CMK (cell line): ENCODE measurements at places on chromosomes 1 and 21.

- DNase-seq = no peak
These were observed 210.8 kb upstream of the C1orf174 start for GRCh38 chr1:4110888-4111287.

DNA sequence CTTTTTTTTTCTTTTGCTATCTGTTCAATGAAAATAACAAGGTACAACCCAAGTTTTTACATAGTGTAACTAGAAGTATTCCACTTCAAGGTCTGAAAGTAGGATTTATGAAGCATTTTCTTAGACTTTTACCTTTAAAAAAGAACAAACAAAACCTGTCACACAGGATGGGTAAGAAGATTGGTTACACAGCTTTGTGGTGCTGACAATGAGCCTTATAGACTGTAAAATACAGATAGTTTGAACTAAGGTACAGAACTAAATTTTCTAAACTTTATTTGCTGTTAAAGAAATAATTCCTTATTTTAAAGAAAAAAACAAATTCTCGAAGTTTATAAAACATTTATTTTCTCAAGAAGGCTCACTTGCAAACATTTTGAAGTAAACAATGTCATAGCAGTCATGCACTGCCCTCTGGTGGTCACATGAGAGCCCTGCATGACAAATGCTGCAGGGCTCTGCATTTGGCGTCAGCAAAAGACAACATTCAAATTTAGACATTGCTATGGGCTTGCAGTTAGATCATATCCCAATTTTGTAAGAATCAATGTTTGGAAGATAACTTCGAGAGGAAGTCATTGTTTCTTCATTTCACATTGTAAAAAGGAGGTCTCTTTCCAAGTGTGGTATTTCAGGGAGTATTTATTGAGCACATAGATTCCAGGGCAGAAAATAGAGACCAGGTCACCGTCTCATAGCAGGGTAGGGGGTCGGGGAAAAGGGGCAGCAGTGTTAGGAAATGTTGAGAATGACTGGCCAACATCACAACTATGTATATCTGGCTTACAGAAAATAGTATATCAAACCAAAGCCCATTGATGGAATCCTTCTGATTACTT lies 115.3 kb upstream of the FMN2 start:
- peak; percentile 21 for DNase-seq

- DNase-seq = no peak
These were observed 1.9 kb downstream of the ANKRD34A start for GRCh38 chr1:145962157-145963102.

DNA sequence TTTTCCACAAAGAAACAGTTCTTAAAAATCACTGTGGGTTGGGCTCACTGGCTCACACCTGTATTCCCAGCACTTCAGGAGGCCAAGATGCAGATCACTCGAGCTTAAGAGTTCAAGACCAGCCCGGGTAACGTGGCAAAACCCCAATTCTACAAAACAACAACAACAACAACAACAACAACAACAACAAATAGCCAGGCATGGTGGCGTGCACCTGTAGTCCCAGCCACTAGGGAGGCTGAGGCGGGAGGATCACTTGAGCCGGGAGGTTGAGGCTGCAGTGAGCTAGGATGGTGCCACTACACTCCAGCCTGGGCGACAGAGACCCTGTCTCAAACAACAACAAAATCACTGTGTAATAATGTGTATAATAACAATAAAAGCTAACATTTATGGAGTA lies 40.8 kb downstream of the CDCP2 start:
- no peak for DNase-seq

- peak; percentile 35 for DNase-seq
These were observed 1.1 kb upstream of the COQ8A start for GRCh38 chr1:226938903-226939437.

DNA sequence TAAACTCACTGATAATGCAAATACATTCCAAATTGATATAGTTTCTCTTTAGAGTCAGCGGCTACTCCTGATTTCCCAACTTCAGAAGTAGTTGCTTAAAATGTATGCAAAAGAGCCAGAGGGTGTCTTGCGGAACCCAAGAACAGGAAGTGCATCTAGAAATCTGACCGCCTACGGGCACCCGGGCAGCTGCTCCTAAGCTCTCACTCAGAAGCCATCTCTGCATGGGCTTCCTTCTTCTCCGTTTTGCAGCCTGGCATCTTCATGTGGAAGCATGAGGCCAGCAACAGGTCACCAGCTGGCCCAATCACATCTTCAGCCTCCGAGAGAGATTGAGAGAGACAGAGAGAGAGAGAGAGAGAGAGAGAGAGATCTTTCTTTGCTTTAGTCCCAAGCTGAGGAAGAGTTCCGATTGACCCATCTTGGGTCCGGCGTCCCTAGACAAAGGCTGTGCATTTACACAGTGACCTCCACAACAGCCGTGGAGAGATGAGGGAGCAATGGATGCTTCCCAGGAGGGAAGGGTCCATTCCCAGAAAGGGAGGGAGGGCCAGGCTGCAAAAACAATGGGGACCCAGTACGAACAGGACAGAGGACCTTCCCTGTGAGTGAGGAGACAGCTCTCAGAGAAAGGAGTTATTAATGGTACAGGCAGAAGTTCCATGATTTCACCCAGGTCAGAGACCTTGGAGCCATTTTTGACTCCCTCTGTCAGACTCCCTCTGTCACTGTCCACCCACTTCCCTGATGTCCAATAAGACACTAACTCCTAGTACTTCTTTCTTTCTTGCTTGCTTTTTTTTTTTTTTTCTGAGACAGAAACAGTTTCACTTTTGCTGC lies 28.2 kb upstream of the SLC30A1 start:
- DNase-seq = no peak

- no peak for DNase-seq
These were observed 7.2 kb upstream of the COL6A1 start for GRCh38 chr21:45974073-45975019.

DNA sequence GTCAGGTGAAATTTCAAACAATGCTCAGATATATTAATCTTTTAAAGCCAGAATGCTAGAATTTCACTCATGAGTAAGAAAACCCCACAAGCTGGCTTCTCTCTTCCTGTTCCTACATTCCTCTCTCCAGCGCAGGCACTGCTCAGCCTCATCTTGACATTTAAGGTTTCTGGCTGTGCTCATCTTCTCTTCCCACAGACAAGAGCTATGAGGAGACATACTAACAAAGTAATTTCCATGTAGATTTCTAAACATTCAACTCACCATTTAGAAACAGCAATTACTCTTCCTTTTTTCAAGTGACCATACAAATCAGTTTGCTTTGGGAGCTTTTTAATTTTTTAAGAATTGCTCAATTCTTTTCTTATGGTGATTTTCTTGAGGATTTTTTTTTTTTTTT lies 7.8 kb upstream of the LRRC8D start:
- no peak for DNase-seq

DNA sequence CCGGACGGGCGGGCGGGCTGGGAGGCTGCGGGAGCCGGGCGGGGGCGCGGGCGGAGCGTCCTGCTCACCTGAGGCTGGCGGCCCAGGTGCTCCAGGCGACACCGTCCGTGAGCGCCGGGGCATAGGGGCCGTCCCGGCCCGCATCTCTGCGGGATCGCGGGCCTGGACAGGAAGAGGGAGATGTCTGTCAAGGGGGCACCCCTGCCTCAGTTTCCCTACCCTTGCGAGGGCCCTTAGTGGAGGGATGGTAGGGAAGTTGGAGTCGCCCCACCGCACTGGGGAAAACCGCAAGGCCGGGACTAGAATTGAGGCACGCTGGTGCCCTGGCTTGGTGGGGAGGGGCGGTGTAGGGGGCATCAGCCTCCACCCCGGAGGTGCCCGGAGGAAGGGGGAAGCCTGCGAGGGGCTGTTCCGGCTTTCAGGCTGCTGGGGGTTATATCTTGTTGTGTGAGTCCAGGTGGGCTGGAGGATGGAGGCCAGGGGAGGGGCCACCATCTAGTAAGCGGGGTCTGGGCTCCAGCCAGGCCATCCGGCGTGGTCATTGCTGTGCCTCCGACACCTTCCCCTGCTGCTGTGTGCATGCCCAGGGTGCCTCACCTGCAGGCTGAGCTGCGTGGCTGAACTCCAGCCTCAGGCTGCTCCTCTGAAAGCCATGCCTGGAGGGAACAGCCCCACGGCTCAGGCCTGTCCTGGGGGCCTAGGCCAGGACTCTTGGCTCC lies 580 bp downstream of the VWA1 start:
- DNase-seq = no peak

DNA sequence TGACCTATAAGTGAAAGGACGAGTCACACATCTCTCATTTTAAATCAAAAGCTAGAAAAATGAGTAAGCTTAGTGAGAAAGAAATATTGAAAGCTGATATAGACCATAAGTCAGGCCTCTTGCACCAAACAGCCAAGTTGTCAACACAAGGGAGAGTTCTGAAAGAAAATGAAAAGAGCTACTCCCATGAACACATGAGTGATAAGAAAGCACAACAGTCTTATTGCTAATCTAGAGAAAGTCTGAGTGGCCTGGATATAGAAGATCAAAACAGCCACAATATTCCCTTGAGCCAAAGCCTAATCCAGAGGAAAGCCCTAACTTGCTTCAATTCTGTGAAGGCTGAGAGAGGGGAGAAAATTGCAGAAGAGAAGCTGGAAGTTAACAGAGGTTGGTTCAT lies 175.0 kb downstream of the SMYD3 start:
- DNase-seq = no peak

GRCh38 chr1:184101571-184101970 lies 50.0 kb downstream of the TSEN15 start:
- peak; percentile 25 for DNase-seq

DNA sequence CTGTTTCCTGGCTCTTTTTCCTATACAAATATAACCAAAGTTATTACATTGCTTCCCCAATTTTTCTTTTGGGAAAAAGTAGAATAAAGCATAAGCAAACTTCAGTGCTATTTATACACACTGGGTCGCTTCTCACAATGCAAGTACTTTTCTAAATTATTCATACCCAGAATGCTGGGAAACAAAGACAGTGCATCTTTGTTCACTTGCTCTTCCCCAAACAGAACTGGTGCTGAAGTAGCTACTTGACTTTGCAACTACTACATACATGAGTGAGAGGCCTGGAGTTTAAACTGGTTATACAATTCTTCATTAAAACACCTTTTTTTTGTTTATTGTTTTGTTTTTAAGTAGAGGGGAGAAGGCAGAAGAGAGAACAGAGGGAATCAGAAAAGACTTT lies 40.2 kb downstream of the STX6 start:
- DNase-seq = no peak

- DNase-seq = no peak
These were observed 41.3 kb upstream of the DMBX1 start for GRCh38 chr1:46448109-46448911.

GRCh38 chr1:97159342-97159741 lies 437.8 kb downstream of the PTBP2 start:
- DNase-seq = no peak

- DNase-seq = no peak
These were observed 36.2 kb downstream of the GORAB start for GRCh38 chr1:170568197-170568596.

DNA sequence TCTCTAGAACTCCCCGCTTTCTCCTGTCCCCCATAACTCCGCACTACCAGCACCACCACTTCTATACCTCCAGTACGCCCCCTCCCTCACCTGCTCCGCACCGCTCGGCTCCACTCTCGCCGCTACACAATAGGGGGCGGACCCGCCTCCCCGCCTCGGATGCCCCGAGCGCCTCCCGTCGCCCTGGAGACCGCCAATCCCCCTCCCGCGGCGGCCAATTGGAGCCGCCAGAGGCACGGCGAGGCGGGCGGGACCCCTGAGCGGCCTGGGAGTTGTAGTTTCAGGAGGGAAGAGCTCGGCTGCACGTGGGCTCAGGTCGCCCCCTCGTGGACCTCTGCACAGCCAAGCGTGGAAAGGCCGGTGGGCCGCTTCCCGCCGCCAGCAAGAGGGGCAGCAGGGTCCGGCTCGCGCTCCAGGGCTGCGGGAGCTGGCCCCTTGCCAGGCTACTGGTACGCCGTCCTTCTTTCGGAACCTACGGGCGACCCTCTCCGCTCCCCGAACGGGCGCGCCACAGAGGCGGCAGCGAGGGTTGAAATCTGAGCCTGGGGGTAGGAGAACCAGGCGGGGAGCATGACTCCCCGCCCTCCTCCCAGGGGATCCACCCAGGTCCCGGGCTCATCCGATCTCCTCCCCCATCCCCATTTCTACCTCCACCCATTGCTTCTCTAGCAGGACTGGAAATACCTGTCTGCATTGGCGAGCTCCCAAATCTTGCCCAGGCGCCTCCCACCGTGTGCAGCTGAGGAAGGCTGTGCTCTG lies at the start of gene IGSF9:
IGSF9 (minus strand) TSS at position 131 of the 759 bp plus-strand sequence. CDS start 2,159 bp downstream, outside the sequence.
- no peak for DNase-seq

DNA sequence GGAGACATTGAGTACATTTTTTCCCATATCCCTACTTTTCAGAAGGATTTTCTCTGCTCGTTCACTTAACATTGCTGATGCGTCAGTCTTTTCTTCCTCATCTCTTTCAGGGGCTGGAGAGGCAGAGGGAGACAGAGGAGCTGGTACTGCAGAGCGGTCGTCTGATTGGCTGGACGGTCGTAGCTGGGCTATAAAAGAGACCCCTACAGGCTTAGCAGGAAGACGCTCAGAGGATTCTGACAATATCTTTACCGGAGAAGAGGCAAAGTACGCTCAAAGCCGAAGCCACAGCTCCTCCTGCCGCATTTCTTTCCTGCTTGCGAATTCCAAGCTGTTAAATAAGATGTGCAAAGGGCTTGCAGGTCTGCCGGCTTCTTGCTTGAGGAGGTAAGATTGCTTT lies at the start of gene RGS4:
RGS4 (plus strand) TSS at position 220 of the 400 bp plus-strand sequence; CDS start at position 344, 124 bp downstream.
- DNase-seq = no peak

DNA sequence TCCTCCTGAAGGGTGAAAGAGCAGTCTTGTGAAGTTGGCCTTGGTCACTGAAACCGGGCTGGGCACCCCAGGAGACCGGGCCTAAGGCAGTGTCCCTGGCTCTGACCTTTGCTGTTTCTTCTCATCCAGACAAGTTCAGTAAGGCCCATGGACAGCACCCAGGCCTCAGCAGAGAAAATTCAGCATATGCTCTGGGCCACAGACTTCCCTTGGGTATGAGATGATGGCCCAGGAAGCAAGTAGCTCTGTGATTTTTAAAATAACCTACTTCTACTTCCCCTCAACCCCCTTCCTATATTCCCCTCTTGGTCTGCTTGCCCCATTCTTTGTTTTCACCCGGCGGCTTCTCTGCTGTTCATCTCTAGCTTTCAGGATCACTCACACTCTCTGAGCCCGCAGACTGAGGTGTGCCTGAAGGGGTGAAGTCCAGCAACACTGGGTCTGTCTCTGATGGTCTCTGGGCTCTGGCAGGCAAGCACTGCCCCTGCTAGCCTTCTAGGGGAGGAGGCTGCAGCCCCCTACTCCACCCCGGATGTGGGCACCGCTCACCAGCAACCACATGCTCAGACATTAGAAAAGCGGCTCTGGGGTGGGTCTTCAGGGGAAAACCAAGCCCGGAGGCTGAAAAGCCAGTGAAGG lies 2.9 kb upstream of the GPR25 start:
- no peak for DNase-seq

- no peak for DNase-seq
These were observed 724 bp upstream of the NEK2 start for GRCh38 chr1:211676106-211676583.

GRCh38 chr1:103230061-103230460 lies 121.7 kb upstream of the COL11A1 start:
- no peak for DNase-seq

- DNase-seq = no peak
These were observed 26.4 kb upstream of the IGSF3 start for GRCh38 chr1:116693759-116694480.

- no peak for DNase-seq
These were observed 44.6 kb downstream of the RCAN1 start for GRCh38 chr21:34570313-34570712.

- no peak for DNase-seq
These were observed 16.1 kb downstream of the DIPK1A start for GRCh38 chr1:92944901-92945747.

- DNase-seq = no peak
These were observed 35.8 kb downstream of the OLFML2B start for GRCh38 chr1:161987872-161988271.
